ENCODE measurements at places on chromosomes 4 and X. TPM values are rescaled to one million over a fixed set of nuclear protein-coding genes. Genes with fewer than 3 reads are reported as not detected.

- DNase-seq, result no peak
These were observed 91.5 kb upstream of the ZNF827 start for GRCh38 chr4:146029939-146030710.

The USP26 gene
- not detected for total RNA-seq

The NSD2 gene
- 47.2 TPM for total RNA-seq

DNA sequence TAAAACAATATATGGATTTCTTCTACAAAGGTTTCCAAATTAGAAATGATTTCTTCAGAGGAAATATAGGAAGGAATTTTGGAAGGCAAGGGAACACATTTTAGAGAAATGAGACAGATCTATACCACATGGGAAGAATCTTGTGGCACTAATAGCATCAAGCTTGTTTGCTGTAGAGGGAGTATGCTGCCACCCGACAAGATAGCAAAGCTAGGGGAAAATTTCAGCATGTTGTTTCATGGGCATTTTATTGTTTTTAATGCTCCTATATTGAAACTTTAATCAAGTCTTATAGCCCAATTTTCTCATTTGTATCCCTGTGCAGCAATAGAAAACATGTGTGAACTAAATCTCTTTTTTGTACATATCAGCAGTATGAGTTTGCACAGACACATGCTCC is 551.7 kb upstream of the INTU start:
- no peak for DNase-seq

- no peak for DNase-seq
These were observed 266.1 kb downstream of the GRIA3 start for GRCh38 chrX:123450222-123450621.

The UGT2B11 gene
- not detected for total RNA-seq

GRCh38 chr4:152325831-152326230 is 210.1 kb downstream of the FBXW7 start:
- no peak for DNase-seq

DNA sequence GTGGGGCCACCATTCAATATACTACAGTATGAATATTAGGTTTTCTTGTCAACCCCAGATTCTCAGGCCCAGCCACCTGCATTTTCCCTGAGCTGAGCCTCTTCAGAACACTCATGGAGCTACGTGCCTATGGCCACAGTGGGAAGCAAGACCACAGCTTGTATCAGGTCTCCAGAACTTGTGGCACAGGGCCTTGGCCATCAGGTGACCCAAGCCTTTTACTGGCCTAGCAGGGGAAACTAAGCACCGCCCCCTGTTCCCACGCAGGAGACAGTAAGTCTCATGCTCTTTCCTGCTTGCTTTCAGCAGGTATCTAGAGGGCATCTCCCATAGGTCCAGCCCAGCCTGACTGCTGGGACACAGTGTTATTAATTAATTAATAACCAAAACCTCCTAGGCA is 138.4 kb upstream of the MAMLD1 start:
- DNase-seq, result no peak

The YY2 gene
- 2.2 TPM for total RNA-seq

GRCh38 chr4:183443655-183444213 is 702 bp upstream of the CDKN2AIP start:
- no peak for DNase-seq

- peak; percentile 63 for DNase-seq
These were observed 220.2 kb downstream of the SOWAHB start for GRCh38 chr4:76677571-76678326.

GRCh38 chrX:11504234-11504633 is 161.5 kb downstream of the ARHGAP6 start:
- DNase-seq, result no peak

- no peak for DNase-seq
These were observed 80.0 kb downstream of the NWD2 start for GRCh38 chr4:37324546-37324945.

The MCF2 gene
- 0.97 TPM for total RNA-seq

The GNRHR gene
- total RNA-seq, result not detected

Measured in aorta (tissue), 5 donors.